A549 treated with CpdA at 1 μM for 4 hours (cell line): ENCODE measurements at places on chromosomes 12 and 14. TPM values are rescaled to one million over a fixed set of nuclear protein-coding genes. Genes with fewer than 3 reads are reported as not detected.

Gene TSHR
- not detected in 5 replicates for total RNA-seq

Gene LRTM2
- total RNA-seq = not detected in 5 replicates

Gene ITGB7
- 0.29 to 0.56 TPM (median 0.45 TPM) in 5 replicates for total RNA-seq

Gene TIMM9
- 69.0 to 82.9 TPM (median 73.2 TPM) in 5 replicates for total RNA-seq

Gene CMA1
- not detected in 5 replicates for total RNA-seq

Gene NPAS3
- total RNA-seq = not detected in 5 replicates

Gene FAM181A
- total RNA-seq = not detected in 5 replicates

Gene POTEG
- not detected in 5 replicates for total RNA-seq

Gene C12orf56
- 0.03 to 0.30 TPM (median 0.15 TPM) in 4 of 5 replicates, not detected in the other for total RNA-seq

Gene CLEC4D
- not detected in 5 replicates for total RNA-seq

Gene TAS2R10
- total RNA-seq = 0.05 TPM in 1 of 5 replicates, not detected in the others

Gene AKAP6
- 0.43 to 0.91 TPM (median 0.73 TPM) in 5 replicates for total RNA-seq

Gene BRMS1L
- 10.8 to 16.7 TPM (median 12.1 TPM) in 5 replicates for total RNA-seq

Gene DICER1
- total RNA-seq = 15.4 to 22.3 TPM (median 18.9 TPM) in 5 replicates

Gene WNT1
- 0.07 TPM in 1 of 5 replicates, not detected in the others for total RNA-seq

Gene TAS2R9
- not detected in 5 replicates for total RNA-seq

Gene EML5
- total RNA-seq = 0.72 to 0.92 TPM (median 0.77 TPM) in 5 replicates

Gene BDKRB1
- 0.47 to 1.9 TPM (median 1.8 TPM) in 5 replicates for total RNA-seq

Gene GNB3
- 1.7 to 2.4 TPM (median 1.9 TPM) in 5 replicates for total RNA-seq

Gene SERPINA9
- 0.03 TPM in 1 of 5 replicates, not detected in the others for total RNA-seq

Gene LBHD2
- 0.17 TPM in 1 of 5 replicates, not detected in the others for total RNA-seq

Gene GLT8D2
- 0.17 to 0.52 TPM (median 0.24 TPM) in 5 replicates for total RNA-seq

Gene ANG
- 7.5 to 12.2 TPM (median 10.6 TPM) in 5 replicates for total RNA-seq

Gene ALKBH2
- 46.7 to 50.6 TPM (median 49.9 TPM) in 5 replicates for total RNA-seq

Gene FOXG1
- total RNA-seq = 0.09 to 0.17 TPM (median 0.10 TPM) in 5 replicates
